Psoas muscle (tissue), 8 donors: ENCODE measurements at places on chromosomes 2 and 18. TPM values are rescaled to one million over a fixed set of nuclear protein-coding genes. Genes with fewer than 3 reads are reported as not detected.

The LIPG gene
- total RNA-seq: 2.2 TPM

The COL4A3 gene
- total RNA-seq: 29.4 TPM

DNA sequence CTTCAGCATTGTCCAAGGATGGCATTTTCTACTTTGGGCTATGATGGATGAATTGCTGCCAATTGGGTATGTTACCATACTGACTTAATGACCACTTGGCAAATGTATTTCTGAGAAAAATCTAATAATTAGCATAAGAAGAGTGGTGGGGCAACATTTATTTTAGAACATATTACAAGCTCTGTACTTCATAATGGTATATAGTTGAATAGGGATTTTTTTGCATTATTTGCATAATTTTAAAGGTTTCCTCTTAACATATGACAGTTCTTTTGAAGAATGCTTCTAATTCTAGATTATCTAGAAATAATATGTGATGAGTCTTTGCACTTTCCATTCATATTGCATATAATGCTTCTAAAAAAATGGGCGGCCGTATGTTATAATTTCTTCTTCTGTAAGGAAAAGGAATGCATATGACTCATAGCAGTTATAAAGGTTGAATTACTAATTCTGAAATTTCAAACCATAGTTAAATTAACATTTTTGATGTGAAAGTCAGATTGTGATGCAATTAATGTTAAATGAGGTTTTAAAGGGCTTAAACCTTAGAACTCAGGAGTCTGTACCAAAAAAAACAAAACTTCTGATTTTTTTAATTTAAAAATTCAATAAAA is 1652.3 kb upstream of the SLC39A10 start:
- DNase-seq: no peak

- no peak for DNase-seq
Measured at GRCh38 chr2:51153236-51153635, 121.3 kb upstream of the NRXN1 start.

DNA sequence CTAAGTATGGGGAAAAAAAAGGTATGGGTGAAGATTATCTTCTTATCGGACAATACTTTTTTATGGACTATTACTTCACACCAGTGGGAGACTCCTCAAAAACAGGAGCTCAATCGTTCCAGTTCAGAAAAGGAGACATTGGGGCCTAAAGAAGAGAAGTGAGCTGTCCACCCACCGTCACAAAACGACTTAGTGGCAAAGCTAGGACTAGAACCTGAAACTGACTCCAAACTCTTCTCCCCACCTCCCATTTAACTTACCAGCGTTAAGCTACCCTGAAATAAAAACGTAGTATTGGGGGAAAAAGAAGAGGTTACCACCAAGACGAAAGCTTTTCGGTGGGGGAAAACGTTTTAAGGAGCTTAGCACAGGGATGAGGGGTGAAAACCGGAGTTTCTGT is 503 bp downstream of the GTF3C3 start:
- no peak for DNase-seq

DNA sequence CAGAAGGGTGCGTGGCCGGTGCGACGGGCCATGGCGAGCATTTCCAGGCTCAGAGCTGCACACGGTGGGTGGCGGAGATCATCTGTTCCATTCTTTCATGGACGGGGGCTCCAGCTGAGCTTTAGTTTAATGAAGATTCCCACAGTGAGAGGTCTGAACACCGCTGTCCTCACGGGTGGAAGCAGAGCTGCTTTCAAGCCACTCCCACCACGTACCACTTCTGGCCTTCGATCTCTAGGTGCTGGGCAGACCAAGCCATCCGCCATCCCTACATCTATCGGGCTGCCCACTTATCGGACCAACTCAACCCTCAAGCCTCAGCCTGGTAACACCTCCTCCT is 18.5 kb downstream of the GPR35 start:
- DNase-seq: no peak
